ENCODE measurements at places on chromosomes 4 and X. TPM values are rescaled to one million over a fixed set of nuclear protein-coding genes. Genes with fewer than 3 reads are reported as not detected.

Gene PNMA6F
- not detected for total RNA-seq

Gene MAGEB6
- not detected for total RNA-seq

Gene XAGE2
- total RNA-seq, result not detected

Gene CCNI
- total RNA-seq, result 73.5 TPM

Gene SMR3B
- total RNA-seq, result not detected

Gene ZMYM3
- 26.4 TPM for total RNA-seq

Gene AFM
- 0.79 TPM for total RNA-seq

Gene TNMD
- not detected for total RNA-seq

Gene RAB33A
- not detected for total RNA-seq

Gene SPANXN3
- not detected for total RNA-seq

Gene CTAG1A
- total RNA-seq, result not detected

Gene STOX2
- 0.15 TPM for total RNA-seq

Gene PPP1R2C
- not detected for total RNA-seq

Gene NPY1R
- not detected for total RNA-seq

Gene GAB1
- total RNA-seq, result 17.8 TPM

Gene IGSF1
- 58.7 TPM for total RNA-seq

Gene UCP1
- 0.11 TPM for total RNA-seq

Gene TSPAN5
- total RNA-seq, result 0.18 TPM

Measured in HepG2 (cell line).